Right cardiac atrium (tissue), 5 donors: ENCODE measurements at places on chromosomes 3 and 15.

DNA sequence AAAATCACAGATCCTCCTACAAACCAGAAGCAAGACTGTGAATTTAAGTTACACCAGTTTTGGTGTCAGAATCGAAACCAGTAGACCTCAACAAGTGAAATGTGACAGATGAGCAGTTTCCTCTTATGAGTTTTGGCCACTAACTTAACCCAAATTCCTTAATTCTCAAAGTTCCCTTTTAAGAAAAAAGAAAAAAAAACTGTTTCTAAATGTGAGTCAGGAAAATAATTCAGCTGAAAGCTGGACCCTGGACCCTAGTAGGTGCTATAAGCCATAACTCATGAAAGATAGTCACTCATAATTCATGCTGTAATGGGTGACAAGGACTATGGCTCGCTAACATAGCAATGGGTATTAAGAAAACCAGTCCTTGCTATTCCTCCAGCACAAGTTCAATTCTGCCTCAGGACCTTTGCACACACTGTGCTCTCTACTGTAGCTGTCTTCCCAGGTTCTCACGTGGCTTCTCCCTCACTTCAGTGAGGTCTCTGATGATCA lies 9.0 kb upstream of the THRB start:
- DNase-seq = no peak

DNA sequence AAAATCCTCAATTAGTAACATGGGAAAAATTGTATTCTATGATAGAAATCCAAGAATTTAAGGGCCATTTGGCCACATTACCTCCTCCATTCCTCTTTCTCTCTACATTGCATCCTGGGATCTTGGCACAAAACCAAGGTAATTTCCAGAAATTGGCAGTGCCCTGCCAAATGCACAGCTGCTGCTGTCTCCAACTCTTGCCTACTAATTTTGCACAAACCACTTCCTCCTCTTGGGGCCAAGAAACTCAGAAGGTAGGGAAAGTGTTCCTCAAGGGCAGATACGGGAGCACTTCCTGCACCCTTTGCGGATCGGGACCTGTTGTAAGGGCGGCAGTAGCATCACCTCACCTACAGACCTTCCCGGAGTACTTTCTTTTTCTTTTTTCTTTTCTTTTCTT lies 57.8 kb downstream of the MAP3K13 start:
- no peak for DNase-seq

DNA sequence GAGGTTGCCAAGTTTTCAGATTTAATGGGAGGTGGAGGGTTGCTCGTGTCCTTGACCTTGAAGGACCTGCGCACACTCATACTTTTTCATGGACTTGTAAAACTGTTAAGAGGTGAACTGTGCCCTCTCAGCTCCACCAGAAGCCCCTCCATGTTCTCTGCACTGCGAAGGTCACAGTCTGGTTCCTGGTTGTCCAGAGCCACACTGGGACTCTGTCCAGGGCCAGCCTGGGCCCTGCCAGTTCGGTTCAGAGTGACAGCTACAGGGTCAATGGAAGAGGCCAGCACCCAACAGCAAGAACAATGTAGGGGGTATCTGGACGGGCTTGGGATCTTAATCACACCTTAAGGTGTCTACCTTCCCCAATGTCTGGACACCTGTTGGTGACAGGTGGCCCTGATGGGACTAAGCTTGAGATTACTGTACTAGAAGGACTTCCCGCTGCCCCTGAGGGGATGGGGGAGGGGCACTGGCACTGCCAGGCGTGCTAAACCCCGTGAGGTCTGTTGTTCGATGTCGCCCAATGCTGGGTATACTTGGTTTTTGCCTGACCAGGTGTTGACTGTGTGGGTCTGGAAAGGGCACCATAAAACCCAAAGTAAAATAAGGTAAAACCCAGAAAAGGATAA lies 34.7 kb downstream of the GRK7 start:
- DNase-seq = no peak

DNA sequence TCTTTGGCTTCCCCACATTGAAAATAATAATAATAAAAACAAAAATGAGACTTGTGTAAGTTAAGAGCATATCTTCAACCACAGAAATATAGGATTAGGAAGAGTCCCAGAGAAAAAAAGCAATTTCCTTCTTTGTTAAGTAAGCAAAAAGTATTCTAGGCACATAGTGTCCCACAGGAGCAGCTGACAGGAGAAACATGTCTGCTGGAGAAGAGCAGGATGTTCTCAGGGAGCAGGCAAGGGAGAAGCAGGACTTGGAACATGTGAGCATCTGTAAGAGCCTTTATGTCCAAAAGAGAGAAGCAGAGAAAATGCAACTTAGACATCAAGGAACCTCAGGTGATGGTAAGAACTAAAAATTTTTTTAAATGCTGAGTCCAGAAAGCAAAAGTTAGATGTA lies 39.0 kb downstream of the TTC23 start:
- no peak for DNase-seq

DNA sequence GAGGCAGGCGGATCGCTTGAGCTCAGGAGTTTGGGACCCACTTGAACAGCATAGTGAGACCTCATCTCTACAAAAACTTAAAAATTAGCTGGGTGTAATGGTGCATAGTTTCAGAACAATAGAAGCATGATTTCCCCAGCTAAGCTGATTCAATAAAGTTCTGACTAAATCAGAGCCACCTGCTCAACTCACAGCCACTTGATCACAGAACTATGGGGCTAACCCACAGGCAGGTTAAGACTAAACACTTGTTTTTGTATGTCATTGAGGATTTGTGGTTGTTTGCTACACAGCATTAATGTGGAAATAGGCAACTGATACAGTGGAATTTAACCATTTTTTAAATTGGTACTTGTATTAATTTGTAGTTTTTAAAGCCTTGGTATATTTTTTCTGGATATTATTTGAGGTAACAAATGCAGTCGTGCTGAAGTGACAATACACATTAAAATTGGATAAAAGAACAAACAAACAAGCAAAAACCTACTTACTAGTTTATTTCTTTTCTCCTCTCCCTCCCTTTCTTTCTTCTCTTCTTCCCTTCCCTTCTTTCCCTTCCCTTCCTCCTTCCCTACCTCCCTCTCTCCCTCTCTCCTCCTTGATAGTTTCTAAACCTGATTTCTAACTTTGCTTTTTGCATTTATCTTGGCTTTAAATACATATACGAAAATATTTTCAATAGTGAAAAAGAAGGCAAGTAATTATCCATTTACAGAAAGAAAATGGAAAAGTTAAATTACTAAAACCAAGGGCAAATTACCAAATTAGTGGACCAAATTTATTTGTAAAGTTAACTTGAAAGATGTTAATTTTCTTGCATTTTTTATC lies 32.1 kb downstream of the OXSM start:
- DNase-seq = no peak

- no peak for DNase-seq
Observed at GRCh38 chr3:168051531-168052471, 43.9 kb downstream of the GOLIM4 start.

- no peak for DNase-seq
Observed at GRCh38 chr3:113193719-113194118, 17.6 kb upstream of the BOC start.

GRCh38 chr3:119492128-119492527 lies 6.2 kb upstream of the TIMMDC1 start:
- DNase-seq = no peak

GRCh38 chr3:32315441-32315840 lies 76.2 kb upstream of the CMTM7 start:
- DNase-seq = no peak
